Gastrocnemius medialis (tissue), 4 donors: ENCODE measurements at places on chromosomes 3 and 15. TPM values are rescaled to one million over a fixed set of nuclear protein-coding genes. Genes with fewer than 3 reads are reported as not detected.

Gene KY
- total RNA-seq, result 0.68 TPM

- H3K27ac ChIP-seq, result peak overlapping the region; percentile 94
- no peaks in the 10 kb centered on the region for H3K36me3 ChIP-seq
- no peaks in the 10 kb centered on the region for H3K27me3 ChIP-seq
- DNase-seq, result peak; percentile 37
Measured at GRCh38 chr15:55917881-55918296, 75.5 kb downstream of the NEDD4 start.

Gene MYEF2
- 3.0 TPM for total RNA-seq

DNA sequence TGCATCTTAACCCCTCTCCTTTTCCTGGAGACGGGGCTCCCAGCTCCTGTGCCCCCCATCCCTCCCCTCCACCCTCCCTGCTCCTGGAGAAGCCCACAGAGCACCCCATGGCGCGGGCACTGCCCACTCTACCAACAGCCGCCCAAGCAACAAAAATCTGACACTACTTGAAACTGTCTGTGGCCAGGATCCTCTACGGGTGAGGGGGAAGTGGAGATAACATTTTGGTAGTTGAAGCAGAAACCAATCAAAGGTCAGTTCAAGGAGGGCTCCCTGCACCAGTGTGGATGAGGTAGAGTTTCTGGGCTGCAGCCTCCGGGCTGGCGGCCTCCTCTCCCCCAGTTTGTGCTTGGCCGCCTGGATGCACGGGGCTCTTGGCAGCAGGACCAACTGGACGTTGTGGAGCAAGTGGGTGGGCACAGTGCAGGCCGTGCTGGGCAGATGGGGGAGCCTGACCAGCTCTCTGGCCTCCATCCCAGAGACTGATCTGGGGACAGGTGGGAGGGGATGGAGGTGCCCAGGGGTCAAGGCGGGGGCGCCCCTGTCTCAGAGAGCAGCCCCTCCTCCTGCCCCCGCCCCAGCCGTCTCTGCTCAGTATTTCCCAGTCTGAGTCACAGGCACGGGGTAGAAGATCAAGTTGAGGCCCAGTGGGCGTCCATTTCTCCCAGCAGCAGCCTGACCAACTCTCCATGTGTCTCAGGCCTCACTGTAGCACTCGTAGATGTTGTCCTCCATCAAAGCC is 12.8 kb downstream of the H1-8 start:
- no peaks in the 10 kb centered on the region for H3K27me3 ChIP-seq
- no peak for DNase-seq
- H3K36me3 ChIP-seq, result no peaks in the 10 kb centered on the region
- no peak overlapping the region for H3K4me3 ChIP-seq
- H3K27ac ChIP-seq, result no peak overlapping the region
- H3K4me1 ChIP-seq, result peaks cover 42% of the 10 kb centered on the region

Gene TRH
- total RNA-seq, result not detected

DNA sequence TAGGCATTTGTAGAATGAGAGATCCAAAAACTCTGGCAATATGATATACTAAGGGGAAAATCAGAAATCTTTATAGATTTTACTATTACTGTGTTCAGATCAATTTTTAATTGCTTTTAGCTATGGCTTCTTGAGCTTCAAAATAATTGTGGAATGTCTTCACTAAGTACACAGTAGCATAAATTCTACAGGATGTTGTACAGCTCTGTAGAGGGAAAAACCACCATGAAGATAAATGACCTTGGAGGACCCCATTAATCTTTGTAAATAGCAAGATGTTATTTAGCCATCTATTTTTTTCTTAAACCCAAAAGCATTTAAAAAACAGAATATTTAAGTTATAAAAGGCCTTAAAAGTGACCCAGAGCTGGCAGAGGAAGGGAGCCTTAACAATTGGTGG is 43.9 kb upstream of the FNDC3B start:
- no peaks in the 10 kb centered on the region for H3K27me3 ChIP-seq
- H3K36me3 ChIP-seq, result no peaks in the 10 kb centered on the region
- no peaks in the 10 kb centered on the region for H3K4me1 ChIP-seq
- no peak overlapping the region for H3K4me3 ChIP-seq
- no peak for DNase-seq

DNA sequence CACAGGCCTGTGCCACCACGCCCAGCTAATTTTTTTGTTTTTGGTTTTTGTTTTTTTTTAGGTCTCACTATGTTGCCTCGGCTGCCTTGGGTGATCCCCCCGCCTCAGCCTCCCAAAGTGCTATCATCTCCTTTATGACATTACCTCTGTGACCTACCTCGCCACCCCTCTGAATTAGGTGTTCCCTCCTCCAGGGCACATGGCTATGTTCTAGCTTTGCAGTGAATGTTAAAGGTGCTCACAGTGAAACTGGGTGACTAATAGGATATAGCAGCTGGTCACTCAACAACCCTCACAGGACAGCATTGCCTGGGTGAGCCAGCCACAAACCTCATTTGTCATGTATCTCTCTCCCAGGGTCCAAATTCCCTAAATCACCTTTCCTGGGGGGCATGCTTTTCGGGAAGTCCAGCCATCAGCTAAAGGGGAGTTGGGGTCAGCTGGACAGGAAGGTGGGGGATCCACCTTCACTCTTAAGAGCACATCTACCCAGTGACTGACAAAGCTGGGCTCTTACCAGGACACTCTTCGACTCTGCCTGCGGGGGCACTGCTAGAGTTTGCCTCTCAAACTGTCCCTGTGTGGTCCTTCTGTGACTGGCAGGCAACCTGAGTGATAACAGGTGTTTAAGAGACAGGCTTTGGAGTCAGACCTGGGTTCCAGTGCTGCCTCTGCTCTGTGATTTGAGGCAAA is 1.6 kb upstream of the TTLL3 start:
- H3K27ac ChIP-seq, result peak overlapping the region; percentile 95
- peaks cover 20% of the 10 kb centered on the region for H3K4me1 ChIP-seq
- H3K4me3 ChIP-seq, result no peak overlapping the region
- no peak for DNase-seq
- no peaks in the 10 kb centered on the region for H3K36me3 ChIP-seq
- no peaks in the 10 kb centered on the region for H3K27me3 ChIP-seq

Gene MFN1
- 37.1 TPM for total RNA-seq

DNA sequence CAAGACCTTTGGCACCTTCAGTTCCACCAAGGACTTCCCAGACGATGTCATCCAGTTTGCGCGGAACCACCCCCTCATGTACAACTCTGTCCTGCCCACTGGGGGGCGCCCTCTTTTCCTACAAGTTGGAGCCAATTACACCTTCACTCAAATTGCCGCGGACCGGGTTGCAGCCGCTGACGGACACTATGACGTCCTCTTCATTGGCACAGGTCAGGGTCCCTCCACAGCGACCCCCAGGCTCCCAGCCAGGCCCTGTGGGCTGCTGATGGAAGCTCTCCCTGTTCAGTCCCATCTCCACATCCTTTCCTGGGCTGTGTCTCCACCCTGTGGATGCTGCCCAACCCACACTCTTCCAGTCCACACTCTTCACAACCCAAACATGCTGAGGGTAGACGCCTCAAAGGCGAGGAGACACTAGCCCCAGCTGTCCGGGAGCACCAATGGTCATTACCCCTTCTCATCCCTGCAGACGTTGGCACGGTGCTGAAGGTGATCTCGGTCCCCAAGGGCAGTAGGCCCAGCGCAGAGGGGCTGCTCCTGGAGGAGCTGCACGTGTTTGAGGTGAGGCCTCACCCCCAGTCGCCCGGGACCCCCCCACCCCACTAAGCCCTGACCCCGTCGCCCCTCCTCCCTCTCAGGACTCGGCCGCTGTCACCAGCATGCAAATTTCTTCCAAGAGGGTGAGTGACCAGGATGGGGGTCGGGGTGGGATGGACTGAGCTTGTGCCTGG is 4.3 kb upstream of the LSMEM2 start:
- H3K36me3 ChIP-seq, result no peaks in the 10 kb centered on the region
- H3K27me3 ChIP-seq, result no peaks in the 10 kb centered on the region
- H3K4me3 ChIP-seq, result no peak overlapping the region
- H3K27ac ChIP-seq, result no peak overlapping the region

- no peaks in the 10 kb centered on the region for H3K27me3 ChIP-seq
- H3K4me1 ChIP-seq, result peaks cover 14% of the 10 kb centered on the region
- no peaks in the 10 kb centered on the region for H3K36me3 ChIP-seq
- peak overlapping the region; percentile 33 for H3K27ac ChIP-seq
- H3K4me3 ChIP-seq, result no peak overlapping the region
Measured at GRCh38 chr15:25849157-25849921, 13.8 kb downstream of the ATP10A start.
